Pulmonary artery endothelial cell (primary cell): ENCODE measurements at places on chromosomes 2 and 18.

DNA sequence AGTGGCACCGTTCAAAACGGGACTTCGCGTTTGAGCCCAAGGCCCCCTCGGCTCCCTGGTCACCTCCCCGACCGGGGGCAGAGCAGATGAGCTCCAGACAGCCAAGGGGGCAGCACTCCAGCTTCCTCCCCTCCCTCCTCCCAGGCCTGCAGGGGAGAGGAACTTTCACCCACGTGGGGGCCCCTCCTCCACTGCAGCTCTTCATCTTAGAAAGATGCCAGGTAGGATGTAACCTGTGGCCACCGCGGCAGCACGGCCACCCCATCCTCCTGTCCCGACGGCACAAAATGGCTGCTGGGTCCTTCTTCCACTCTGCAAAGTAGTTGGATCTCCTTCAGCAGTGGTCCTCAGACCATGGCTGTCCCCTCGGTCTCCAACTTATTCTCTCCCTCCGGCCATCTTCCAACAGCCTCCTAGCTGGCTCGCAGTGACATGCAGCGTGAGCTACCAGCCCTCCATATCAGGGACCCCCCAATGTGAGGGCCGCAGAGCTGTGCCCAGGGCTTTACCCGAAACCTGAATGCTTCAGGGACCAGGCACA, 94.5 kb upstream of the ID2 start:
- DNase-seq, result no peak

GRCh38 chr18:59650266-59650820, 46.9 kb downstream of the CCBE1 start:
- DNase-seq, result no peak

DNA sequence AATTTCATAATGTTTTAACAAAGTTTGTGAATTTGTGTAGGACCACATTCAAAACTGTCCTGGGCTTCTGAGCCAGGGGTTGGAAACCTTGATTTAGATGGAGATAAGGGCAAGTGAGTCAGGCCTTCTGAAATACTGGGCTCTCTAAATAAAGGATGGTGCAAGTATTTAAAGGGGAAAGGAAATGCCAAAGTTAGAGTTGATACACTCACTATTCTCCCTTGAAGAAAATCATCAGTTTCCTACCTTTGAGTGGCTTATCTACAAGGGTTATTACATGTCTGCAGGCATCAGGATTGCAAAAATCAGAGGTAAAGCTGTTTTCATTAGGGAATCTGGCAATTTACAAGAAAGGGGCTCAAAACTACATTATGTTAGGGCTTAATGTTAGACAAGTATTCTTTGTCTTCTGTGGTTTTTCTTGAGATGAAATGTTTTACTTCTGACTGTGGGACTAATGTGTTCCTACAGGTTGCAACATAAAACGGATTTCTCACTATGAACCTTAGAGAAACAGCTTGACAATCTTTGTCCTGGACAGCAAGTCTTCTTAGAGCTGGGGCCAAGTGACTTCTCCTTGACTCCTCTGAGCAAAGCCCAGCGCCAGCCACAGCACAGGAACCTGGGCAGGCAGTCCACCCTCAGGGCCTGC, 31.1 kb downstream of the RNU4ATAC start:
- no peak for DNase-seq

DNA sequence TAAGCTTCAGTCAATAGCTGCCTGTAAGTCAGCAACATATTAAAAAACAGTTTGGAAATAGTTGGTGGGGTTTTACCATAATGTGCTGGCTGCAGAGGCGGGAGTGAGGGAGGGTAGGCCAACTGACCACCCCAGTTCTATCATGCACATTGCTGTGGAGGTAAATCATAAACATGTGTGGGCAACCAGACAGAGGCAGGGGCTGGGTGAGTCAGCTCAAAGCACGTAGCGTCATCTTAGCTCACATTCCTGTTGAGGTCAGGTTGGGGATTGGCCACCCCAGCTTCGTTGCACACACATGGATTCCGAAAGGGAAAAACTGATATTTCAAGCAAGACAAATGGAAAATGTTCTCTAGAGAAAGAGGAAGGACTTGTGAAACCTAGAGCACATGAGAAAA, 19.5 kb downstream of the GPR45 start:
- DNase-seq, result no peak

GRCh38 chr2:45690231-45690630, 38.8 kb downstream of the PRKCE start:
- no peak for DNase-seq

DNA sequence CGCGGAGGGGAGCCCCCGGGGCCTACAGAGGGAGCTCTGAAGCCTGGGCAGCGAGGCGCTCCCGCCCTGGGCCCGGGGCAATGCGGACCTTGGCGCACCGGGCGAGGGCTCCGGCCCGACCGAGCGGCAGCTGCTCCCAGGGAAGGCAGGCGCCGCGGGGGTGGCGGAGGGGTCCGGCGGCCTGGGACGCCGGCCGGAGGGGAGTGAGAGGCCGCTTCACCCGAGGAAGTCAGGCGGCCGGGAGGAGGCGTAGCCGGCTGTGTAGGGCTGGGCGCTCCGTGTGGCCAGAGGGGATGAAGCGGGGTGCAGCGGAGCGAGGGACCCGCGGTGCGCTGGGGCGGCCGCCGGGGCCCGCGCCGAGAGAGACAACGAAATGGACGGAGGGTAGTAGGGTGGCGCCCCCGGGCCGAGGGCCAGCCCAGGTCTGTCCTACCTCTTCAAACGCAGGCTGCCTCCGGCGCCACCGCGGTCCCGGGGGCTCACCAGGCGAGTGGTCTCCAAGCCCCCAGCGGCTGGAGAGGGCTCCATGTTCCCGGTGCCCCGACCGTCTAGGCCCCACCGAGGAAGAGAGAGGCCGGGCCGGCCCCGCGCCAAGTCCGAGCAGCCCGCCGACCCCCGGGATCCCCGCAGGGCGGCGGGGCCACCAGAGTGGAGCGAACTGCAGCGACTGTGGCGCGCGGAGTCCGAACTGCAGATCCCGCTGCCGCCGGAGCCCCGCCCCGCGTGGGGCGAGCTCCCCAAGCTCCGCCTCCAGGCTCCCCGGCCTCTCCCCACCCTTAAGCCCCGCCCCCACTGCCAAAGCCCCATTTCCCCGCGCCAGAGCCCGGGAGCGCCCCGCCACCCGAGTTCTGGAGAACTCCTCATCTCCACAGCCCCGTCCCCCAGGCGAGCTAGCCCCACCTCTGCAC, at the start of gene SLC30A3:
Gene SLC30A3 (minus strand): TSS at position 669 of the 908 bp plus-strand sequence. CDS start 141 bp downstream, at position 528.
- DNase-seq, result no peak

GRCh38 chr2:26668856-26669750, 23.4 kb upstream of the KCNK3 start:
- DNase-seq, result no peak

DNA sequence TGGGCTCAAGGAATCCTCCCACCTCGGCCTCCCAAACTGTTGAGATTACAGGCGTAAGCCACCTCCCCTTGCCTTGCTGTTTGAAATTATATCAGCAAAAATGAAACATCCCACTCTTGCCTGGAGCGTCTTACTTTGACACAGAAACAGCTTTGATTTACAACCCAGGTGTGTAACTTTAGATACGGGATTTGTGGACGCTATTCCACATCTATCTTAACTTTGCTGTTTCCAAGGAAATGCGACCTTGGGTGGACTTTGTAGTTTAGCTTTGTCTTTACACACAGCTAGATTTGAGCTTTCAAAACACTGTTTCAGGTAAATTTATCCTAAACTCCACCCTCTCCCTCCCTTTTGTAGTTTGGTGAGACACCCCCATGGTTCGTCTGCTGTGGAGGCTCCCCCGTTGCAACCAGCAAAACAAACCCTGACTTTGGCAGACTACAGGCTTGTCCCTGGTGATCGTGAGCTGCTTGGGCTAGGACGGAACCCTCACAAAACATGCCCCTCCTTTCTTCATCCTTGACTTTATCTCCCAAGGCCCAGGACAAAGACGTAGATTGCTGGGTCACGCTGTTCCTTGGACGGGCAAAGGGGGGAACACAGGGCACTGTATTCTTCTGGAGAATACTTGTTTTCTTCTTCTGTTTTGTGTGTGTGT, 5.5 kb upstream of the MSH6 start:
- no peak for DNase-seq

GRCh38 chr2:234869969-234870368, 81.8 kb upstream of the SH3BP4 start:
- DNase-seq, result no peak

DNA sequence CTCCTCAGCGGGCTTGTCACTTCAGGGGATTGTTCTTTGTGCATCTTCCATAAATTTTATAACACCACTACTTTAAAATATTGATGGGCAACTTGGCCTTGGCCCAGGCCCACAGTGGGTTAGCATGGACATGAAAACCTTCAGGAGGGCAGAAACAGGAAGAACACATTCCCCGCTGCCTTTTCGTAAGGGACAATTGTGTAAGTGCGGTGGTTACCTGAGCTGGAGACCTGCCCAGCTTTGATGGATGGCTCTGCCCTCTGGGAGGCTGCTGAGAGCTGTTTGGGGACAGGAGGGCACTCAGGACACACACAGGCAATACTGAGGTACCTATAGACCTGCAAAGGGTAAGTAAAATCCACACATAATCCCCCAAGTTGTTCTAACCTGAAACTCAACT, 46.8 kb downstream of the FECH start:
- no peak for DNase-seq

DNA sequence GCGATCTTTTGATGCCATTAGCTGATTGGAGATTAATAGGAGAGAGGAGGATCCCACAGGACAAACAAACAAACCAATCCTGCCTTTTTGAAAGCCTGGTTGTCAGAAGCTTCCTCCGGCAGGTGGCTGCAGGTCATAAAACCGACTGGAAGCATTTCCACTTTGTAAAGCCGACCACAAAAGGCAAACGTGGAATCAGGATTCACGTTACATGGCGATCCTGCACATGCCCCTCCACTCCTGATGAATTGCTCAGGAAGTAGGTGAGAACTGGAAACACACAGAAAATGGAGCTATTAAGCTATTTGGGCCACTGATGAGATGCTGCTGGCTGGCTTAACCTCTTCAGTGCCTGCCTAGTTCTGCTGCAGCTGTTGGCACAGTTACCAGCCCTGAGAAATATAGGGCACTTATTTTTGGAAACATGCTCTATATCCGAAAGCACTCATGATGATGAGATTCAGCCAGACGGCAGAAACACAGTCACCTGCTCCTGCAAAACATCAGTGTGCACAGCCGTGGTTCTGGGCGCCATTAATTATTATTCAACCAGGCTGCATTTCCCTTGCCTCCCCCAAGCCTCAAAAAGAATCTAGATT, 110.3 kb upstream of the ST6GAL2 start:
- DNase-seq, result no peak

DNA sequence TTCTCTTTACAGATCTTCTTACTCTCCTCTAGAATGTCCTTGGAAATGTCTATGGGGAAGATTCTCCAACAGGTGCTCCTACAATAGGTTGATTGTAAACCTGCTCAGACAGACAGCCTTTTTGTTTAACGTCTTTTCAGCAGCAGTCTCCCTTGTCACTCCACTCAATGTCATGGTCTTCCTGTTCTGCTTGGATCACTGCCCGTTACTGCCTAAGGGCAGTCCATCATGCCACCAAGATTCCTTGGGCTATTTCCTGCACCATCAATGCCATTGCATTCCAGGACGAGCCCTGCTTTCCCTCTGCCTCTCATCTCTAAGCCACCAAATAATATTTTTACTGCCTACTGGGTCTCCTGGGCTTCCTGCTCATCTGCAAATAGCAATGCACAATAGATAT, 97.4 kb upstream of the GALNT5 start:
- no peak for DNase-seq

GRCh38 chr2:160901613-160902012, 258.6 kb upstream of the TANK start:
- DNase-seq, result no peak

DNA sequence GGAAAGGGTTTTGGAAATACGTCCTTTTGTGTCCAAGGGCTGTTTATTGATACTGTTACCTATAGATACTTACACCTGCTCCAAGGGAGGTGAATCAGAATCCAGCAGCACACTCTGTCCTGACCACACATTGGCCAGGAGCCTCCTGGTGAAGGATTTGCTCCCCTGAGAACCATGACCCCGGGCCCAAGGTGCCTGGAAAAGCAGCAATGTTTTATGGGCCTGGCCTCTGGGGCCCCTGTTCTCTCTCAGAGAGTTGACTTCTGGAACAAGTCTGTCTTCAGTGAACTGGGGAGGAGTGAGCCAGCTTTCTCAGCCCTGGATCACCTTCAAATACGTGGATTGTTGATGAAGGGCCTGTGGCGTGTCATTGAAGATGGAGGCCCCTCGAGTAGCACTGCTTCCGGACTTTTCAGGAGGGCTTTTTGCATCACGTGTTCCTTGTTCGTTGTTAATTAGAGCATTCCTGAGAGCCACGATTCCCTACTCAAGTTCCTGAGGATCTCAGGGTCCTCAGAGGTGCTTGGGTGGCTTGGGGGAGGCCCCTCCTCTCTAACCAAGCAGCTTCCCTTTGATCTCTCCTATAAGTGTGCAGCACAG, 78.5 kb upstream of the RPL31 start:
- no peak for DNase-seq

GRCh38 chr2:221283896-221284545, 288.1 kb downstream of the EPHA4 start:
- no peak for DNase-seq

- DNase-seq, result no peak
Measured at GRCh38 chr18:42563995-42564394, 551.5 kb downstream of the RIT2 start.

- DNase-seq, result peak; percentile 10
Measured at GRCh38 chr2:149799013-149799705, 211.6 kb upstream of the MMADHC start.

DNA sequence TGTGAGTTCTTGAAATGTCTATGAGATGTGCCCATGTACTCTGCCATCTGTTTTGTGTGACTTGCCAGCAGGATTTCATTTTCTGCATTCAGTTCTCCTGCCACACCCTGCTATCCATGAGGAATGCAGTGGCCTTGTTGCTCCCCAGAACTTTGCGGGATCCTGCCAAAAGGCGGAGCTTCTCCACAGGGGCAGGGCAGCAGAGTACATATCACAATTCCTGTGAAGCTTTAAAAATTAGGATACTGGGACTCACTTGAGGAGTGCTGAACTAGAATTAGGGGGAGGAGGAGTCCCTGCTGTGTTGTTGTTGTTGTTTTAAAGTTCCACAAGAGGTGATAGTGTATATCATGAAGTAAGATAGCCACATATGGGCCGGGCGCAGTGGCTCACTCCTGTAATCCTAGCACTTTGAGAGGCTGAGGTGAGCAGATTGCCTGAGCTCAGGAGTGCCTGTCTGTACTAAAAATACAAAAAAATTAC, 76.4 kb downstream of the TANC1 start:
- DNase-seq, result no peak

DNA sequence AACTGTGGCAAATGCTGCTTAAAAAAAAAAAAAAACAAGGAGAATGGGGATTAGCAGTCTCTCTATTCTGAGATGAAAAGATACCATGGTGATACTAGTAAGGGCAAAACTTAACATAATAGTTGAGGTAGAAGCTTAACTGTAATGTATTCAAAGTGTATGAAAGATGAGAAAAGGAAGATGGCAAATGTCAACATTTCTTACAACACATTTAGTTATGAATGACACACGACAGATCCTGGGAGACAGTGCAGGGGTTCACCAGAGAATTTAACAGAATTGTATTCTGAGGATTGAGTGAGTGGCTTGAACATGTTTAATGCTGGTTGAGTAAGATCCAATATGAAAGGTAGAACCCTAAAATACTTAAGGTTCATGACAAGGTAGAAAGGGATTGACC, 52.7 kb downstream of the CUL3 start:
- no peak for DNase-seq

GRCh38 chr2:44098050-44098449, 70.6 kb upstream of the PPM1B start:
- DNase-seq, result no peak

- DNase-seq, result no peak
Measured at GRCh38 chr18:48621240-48621639, 82.4 kb downstream of the CTIF start.
